Stimulated activated CD8-positive, alpha-beta memory T cell treated with anti-CD3 and anti-CD28 coated beads, Interleukin-4, amount 100 ng/mL, for 48 hours (primary cell): ENCODE measurements at places on chromosomes 11 and 22.

GRCh38 chr11:32259641-32260081 is 168.8 kb downstream of the RCN1 start:
- peak; percentile 30 for DNase-seq

- DNase-seq: no peak
Observed at GRCh38 chr11:68960294-68961071, 20.3 kb downstream of the MRGPRD start.

DNA sequence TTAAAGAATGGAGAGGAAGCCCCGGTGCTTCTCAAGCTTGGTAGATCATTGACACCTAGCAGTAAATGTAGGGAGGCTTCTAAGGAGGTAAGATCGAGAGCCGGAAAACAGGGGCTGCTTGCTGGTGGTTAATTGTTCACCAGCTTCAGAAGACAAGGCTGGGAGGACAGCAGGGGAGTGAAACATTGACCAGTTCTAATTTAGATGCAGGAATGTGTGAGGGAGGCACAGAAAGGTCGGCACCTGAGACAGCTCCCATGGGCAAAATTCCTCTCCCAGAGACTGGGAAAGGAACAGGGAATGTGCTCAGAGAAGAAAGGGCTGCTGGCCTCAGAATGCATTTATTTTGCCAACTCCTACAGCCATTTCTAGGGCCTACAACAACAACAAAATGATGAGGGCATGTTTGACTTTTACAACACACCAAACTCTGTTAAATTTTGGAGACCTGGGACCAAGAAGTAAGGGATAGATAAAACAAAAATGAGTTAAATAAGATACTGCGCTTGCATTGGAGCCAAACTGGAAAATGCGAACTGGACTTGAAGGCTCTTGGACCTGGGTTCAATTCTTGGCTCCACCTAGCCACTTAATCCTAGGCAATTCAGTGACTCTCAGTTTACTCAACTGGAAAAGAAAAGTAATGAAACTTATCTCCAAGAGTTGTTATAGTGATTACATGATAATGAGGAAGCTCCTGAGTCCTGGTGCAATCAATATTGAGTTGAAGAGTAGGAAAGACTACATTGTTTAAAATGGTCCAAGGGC is 31.0 kb downstream of the FZD4 start:
- DNase-seq: no peak

DNA sequence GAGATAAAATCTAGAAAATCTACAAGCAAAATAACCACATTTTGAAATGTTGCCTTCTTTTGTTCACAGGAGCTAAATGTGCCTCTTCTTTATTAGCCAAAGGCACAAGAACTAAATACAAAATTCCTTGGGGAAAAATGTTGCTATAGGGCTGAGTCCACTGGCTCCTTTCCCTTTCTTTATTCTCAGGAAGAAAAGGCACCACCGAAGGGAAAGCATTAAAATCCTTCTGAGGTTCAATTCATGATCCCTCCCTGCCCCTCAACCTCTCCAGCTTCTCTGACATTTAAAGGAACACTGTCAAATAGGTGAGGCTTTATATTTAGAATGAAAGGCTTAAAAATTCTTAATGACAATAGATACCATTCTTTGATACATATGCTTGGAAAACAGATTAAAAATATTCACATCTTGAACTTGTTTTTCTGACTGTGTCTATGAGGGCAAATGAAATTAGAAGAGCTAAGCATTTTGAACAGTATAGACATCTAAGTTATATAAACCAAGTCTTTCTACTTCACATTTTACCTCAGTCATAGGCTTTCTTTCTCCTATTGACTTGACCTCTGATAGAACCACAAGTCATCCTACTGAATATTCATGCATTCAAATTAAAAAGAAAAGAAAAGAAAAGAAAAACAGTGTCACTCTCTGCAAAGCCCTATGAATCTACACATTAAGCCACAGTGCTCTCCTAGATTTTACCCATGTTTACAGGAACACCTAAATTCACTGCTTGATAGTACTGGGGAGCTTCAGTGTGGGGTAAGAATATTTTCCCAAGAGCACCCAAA is 148.2 kb downstream of the MAML2 start:
- no peak for DNase-seq

- peak; percentile 68 for DNase-seq
Observed at GRCh38 chr11:130448416-130449309, at the start of gene ADAMTS15. ADAMTS15 (plus strand) TSS chr11:130448645; CDS start chr11:130448974, 329 bp downstream.
